Vagina (tissue), 2 donors: ENCODE measurements at places on chromosomes 5 and 9. TPM values are rescaled to one million over a fixed set of nuclear protein-coding genes. Genes with fewer than 3 reads are reported as not detected.

DNA sequence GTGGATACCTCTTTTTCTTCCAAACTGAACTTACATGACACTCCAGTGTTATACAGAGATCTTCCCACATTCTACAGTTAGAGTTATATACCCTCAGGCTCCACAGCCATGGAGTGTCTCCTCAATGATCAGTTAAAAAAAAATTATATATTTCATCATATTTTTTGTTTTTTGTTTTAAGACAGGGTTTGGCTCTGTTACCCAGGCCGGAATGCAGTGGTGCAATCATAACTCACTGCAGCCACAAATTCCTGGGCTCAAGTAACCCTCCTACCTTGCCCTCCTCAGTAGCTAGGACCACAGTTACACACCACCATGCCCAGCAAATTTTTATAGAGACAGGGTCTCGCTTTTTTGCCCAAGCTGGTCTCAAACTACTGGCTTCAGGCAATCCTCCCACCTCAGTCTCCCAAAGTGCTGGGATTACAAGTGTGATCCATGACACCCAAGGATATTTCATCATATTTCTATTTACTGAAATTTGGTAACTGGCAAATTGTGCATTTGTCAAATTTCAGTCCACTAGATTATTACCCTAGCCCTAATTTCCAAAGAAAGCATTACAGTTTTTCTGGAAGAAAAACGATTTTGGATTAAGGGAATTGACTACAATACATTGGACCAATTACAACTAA is 18.1 kb upstream of the SCAI start:
- DNase-seq: no peak

DNA sequence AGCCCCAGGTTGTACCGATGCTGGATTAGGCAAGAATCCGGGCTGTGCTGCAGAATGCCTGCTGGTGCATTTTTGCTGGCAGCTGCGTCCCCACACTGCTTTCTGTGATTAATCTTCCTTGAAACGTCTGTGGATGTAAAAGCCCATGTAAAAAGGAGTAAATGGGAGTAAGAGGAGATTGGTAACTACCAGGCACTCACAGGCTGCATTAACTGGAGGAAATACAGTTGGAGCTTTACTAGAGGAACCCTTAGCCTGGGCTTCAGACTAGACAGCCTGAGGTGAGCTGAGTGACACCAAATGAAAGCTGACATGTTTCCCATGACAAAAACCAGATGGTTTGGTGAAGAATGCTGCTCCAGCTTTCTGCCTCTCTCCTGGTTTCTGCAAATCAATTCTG is 190.4 kb upstream of the GAS1 start:
- DNase-seq: no peak

Gene PCDHB3
- total RNA-seq: 2.0 TPM

GRCh38 chr9:3730511-3730922 is 204.7 kb upstream of the RFX3 start:
- no peak for DNase-seq

- no peak for DNase-seq
These were observed 68.2 kb upstream of the SPTLC1 start for GRCh38 chr9:92183449-92183848.

GRCh38 chr9:24051587-24051986 is 225.5 kb upstream of the ELAVL2 start:
- DNase-seq: no peak

DNA sequence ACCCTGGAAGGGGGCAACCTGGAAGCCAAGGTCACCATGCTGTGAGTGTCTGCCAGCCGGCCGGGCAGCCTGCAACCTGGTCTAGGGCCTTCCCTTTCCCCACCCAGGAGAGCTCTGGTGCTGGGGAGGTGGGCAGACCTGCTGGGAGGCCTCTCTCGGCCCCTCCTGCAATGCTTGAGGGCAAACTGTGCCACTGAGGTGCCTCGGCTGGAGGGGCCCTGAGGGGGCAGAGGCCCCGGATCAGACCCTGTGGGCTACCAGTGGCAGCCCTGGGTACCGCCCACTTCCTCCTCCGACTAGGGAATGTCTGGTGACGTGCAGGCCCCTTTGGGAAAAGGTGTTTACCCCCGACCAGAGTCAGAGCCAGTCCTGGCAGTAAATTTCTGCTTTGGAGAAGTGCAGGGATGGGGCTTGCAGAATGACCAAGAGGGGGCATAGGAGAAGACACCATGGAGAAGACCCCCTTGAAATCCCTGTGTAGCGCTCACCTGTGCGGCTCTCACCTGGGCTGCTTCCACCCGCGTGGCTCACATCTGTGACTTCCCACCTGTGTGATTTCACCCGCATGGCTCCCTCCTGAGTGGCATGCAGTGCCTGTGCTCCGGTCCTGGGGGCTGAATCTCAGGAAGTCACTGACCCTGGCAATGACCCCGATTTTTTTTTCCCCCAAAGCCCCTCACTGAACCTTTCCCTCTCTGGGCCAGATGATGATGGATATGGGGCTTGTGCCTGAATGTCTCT is 1.1 kb downstream of the LCN1 start:
- no peak for DNase-seq

Gene TSLP
- 2.0 TPM for total RNA-seq

DNA sequence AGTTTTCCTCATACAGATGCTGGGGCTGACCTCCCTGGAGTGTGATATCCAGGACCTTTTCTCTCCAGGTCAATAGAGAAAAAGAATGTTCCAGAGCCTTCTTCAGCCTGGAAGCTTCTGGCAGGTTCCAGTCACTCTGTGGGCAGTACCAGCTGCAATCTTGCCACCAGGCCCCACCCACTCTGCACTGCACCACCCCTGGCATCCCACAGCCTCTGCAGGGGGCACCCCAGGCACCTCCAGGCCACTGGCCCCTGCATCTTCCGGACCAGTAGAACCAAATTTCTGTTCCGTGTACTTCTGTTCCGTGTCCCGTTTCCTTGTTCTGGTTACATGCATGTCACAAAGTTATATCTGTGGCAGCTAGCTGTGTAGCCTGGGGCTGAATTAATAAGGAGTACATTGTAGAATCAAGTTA is 83.3 kb upstream of the ZBTB43 start:
- no peak for DNase-seq

Gene CMYA5
- 10.1 TPM for total RNA-seq

DNA sequence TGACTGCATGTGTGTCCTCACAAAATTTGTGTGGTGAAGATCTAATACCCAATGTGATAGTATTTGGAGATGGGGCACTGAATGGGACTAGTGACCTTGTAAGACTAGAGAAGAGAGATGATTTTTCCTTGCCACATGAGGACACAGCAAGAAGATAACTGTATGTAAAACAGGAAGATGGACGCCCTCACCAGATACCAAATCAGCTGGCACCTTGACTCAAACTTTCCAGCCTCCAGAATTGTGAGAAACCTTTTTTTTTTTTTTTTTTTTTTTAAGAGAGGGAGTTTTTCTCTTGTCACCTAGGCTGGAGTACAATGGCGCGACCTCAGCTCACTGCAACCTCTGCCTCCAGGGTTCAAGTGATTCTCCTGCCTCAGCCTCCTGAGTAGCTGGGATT is 40.3 kb downstream of the UBTD2 start:
- no peak for DNase-seq

Gene NR4A3
- total RNA-seq: 23.3 TPM

DNA sequence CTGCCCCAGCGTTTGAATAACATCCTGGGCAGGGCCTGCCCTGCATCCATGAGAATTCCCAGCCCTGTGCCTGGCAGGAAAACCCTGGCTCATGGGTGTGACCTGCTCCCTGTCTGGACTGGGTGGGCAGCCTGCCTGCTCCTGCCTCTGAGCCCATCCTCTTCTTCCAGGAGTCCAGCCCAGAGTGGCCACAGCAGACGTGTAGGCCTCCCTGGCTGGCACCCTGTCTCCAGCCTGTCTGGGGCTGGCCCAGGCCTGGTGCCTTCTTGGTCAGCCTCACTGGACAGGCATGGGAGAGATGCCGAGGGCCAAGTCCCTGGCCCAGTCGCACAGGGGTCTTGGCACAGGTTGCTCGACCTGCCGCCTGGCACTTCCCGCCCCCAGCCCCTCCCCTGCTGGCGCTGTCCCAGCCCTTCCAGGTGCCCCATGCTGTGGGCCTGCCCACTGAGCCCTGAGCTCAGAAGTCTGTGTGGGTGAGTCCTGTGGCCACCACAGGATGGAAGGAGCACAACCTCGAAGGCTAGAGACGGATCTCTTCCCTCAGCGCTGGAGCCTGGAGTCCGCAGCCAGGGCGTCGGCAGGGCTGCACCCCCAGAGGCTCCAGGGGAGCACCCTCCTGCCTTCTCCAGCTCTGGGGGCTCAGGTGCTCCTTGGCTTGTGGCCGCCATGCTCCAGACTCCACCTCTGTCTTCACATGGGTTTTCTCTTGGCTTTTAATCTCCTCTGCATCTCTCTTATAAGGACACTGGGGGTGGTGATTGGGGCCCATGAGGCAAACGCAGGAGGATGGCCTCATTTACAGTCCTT is 11.8 kb upstream of the COL5A1 start:
- DNase-seq: no peak

GRCh38 chr9:114994768-114995167 is 64.4 kb upstream of the TNFSF8 start:
- DNase-seq: no peak

Gene CER1
- not detected for total RNA-seq

Gene ANKRD34B
- total RNA-seq: not detected

GRCh38 chr5:12358371-12359090 is 454.3 kb upstream of the CTNND2 start:
- DNase-seq: no peak

GRCh38 chr9:36717276-36717675 is 144.6 kb downstream of the MELK start:
- no peak for DNase-seq

GRCh38 chr5:172773481-172774469 is 2.8 kb upstream of the DUSP1 start:
- DNase-seq: no peak

GRCh38 chr9:111812337-111812736 is 17.6 kb upstream of the SHOC1 start:
- DNase-seq: no peak

- DNase-seq: no peak
These were observed 57.9 kb downstream of the SEMA4D start for GRCh38 chr9:89440046-89440445.

GRCh38 chr5:86866036-86866435 is 248.3 kb downstream of the COX7C start:
- no peak for DNase-seq

Gene FSD1L
- 4.2 TPM for total RNA-seq

DNA sequence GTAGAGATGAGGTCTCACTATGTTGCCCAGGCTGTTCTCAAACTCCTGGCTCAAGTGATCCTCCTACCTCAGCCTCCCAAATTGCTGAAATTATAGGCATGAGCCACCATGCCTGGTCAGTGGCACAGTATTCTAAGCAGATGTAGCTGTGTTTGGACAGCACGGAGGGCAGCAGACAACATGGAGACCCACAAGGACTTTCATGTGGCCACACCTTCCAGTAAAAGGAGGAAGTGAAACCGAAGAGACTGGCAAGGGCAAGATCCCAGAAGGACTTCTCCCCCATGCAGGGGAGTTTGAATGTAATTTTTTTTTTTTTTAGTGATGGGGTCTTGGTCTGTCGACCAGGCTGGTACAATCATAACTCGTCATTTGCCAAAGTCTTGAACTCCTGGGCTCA is 172.2 kb downstream of the TRPM3 start:
- no peak for DNase-seq

- no peak for DNase-seq
These were observed 48.5 kb upstream of the HAND1 start for GRCh38 chr5:154526231-154527226.

Gene TMEM252
- not detected for total RNA-seq

Gene RANBP17
- total RNA-seq: 5.4 TPM

DNA sequence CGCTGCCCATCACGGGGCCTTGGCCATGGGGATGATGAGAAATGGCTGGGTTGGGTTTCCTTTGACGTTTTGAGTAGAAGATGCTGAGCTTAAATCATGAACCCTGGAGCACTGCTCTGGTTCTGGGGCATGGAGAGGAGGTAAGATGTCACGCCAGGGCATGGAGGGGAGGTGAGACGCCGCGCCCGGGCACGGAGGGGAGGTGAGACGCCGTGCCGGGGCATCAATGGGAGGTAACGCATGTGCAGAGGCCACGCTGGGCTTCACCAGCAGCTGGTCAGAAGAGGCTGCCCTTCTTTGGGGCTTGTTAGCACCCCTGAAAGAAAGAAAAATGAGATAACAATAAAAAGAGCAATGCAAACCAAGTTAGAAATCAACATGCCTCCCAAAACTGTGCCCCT is 322.5 kb upstream of the IRX4 start:
- peak; percentile 60 for DNase-seq

Gene ZNF474
- total RNA-seq: 0.49 TPM
